ENCODE measurements at places on chromosomes 1 and 21.

GRCh38 chr1:243379706-243380105, 123.9 kb downstream of the SDCCAG8 start:
- no peak for DNase-seq

DNA sequence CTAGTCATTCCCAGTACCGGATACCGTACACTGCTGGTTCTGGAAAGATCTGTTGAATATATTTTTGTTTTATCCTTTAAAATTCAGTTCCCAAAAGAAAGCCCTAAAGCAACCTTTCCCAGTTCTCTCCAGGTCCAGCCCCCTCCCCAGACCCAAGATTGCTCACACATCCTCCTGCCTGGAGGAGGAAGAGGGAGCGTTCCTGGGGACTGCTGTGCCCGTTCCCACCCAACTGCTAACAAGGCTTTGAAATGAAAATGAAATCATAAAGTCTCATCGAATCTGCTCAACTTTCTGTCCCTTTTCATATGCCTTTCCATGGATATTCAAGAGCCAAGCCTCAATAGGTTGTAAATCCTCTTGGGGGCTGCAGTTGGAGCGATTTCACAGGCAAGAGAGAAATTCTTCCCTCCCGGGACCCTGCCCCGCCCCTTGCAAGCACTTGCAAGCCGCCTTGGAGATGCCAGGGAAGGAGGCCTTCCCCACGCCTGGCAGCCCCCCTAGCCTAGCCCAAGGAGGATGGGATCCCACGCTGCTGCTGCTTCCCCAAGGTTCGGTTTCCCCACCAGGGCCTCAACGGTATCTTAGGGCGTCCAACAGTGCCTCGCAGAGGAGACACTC, 113.2 kb upstream of the CACHD1 start:
- DNase-seq = no peak

DNA sequence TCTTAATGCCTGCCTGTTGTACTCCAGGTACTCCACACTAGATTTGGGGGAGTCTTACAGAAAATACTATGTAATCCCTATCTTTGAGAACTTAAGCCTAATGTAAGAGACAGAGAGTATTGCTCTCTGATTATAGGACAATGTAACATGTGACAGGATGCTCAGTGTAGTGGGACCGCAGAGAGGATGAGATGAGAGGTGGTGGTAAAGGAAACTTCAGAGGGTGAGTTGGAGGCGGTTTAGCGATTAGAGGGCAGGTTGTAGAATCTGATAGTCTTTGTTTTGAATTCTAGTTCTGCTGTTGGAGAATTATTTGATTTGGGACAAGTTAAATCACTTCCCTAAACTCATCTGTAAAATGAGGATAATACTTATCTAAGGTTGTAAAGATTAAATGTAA, 5.4 kb downstream of the SOAT1 start:
- no peak for DNase-seq

GRCh38 chr21:45091550-45092322, 17.4 kb downstream of the ADARB1 start:
- DNase-seq = no peak

DNA sequence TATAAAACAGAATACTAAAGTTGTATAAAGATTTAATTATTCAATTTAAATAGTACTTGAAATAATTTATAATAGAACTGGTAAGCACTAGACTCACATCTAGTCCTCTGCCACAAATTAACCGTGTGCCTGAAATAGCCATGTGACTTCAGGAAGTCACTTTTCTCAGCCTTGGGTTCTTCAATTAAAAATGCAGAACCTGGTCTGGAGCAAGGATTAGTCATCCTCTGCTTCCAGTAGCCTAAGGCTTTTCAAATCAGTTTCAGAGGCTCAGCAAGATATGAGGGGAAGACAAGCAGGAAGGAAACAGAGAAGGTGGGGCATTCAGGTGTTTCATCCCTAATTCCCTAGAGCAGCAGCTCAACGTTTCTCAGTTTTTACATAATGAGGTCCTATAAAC, 23.0 kb downstream of the DPH5 start:
- DNase-seq = peak; percentile 89

DNA sequence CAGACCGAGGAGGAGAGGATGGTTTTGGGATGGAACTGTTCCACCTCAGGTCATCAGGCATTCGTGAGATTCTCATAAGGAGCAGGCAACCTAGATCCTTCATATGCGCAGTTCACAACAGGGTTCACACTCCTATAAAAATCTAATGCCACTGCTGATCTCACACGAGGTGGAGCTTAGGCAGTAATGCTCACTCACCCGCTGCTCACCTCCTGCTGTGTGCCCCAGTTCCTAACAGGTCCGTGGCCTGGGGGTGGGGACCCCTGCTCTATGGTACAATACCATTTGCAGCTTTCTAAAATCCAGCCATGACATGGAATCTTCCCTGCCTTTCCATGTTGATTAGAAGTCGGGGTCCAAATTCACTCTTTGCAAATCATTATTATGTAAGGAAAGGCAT, 72.1 kb downstream of the TGFBR3 start:
- DNase-seq = no peak

DNA sequence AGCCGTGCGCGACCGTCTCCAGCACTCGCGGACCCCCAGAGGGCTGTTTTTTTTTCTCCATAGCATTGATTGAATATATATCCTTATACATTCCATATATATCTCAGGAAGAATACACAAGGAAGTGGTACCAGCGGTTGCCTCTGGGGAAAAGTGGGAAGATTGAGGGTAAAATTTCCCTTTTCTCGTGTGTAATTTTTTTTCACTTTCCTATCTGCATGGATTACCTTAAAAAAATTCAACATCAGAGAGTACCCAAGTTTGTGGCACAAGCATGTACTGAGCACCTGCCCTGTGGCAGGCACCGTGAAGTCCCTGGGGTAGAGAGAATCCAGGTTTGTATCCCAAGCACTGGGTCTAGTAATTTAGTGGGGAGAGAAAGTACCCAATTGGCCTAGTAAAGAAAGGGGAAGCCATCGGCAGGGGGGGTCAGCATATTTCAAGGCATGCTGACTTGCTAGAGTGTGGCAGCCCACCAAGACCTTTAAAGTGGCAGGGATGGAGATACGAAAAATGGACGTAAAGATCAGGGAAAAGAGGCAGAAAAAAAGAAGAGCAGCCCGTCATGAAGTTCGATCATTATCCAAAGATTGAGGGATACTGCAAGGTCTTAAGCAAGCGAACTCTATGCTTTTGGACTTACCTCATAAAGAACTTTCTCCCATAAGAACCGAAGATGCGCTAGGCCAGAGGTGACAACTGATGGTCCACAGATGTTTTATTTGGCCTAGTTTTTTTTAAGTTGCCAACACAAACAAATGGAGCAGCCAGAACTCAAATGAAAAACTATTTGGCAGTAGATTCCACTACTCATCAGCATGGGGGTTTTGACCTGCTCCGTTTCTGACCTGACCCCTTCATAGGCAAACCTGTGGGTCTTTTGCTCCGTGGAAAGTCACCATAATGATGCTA, 1.5 kb upstream of the HMGN1 start:
- DNase-seq = no peak

DNA sequence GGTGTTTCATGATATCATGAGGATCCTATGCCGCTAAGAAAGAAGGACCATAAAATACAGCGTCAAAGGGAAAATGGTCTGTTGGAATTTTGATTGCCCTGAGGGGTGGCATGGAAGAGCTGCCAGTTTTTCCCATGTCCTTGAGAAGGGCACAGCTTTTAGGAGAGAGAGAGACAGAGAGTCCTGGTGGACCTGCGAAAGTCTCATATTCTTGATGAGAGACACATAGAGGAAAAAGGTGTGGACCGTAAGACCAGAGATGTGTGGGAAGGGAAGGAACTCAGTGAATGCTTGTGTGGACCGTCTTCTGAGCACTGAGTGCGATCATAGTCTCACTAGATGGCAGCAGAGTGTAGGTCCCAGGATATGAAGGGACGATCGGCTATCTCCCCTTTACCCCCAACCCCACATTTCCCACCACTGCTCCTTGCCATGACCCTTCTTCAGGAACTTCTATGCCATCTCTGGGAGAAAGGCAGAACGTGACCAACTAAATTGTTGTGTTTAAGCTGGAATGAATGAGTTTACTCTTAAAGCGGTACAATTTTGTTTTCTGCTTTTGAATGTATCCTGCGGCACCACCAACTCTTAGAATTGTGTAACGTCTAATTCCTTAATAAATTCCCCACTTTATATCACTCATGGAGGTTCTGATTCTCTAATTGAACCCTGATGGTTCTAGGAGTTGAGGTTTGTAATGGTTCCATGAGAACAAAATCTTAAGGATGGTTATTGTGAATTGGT, 117.7 kb downstream of the CTH start:
- peak; percentile 50 for DNase-seq
